CD4-positive, alpha-beta T cell treated with Interleukin-6 at 100 ng/mL for 8 hours (primary cell): ENCODE measurements at places on chromosomes 12 and 14.

DNA sequence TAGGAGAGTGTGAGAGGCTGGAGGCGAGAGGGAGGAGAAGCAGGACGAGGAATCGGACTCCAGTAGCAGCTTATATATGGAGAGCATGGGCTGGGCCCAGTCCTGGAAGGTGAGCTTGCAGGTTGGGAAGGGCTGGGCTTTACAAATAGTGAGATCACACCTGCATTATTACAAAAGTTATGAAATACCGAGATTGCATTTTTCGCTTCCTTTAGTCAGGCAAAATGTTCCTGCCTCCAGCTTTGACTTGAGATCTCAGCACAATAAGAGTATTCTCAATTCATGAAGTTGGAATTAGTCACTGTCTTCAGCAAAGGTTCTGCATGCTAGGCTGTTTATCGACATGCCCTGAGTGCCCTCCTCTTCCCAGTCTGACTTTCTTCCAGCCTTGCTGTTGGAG is at the start of gene KRT6B:
Gene KRT6B, minus strand, starts transcription at position 46 of the 400 bp plus-strand sequence. CDS start 68 bp downstream, outside the sequence.
- DNase-seq = no peak

DNA sequence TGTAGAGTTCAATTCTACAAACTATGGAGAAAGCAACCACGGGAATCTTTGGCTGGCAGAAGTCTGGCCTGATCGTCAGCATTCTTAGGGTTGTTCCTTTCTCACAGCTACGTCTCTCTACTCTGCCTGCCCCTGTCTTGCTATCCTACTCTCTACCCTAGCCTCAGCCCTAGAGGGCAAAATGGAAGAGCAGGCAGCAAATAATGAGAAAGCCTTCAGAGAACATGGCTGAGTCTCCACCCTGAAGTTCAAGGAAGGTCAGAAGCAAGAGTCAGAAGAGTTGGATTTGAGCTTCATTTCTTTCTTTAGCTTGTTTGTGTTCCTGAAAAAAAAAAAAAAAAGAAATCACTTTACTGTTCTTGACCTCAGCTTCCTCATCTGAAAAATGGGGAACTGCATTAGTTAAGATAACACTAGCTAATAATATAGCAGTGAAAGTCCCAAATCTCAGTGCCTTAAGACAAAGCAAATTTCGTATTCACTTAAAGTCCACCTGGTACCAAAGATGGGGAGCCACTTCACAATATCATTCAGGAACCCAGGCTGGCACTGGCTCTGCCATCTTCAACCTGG is 50.2 kb upstream of the CCND2 start:
- DNase-seq = no peak

GRCh38 chr12:48122065-48122834 is 3.1 kb downstream of the PFKM start:
- no peak for DNase-seq

- no peak for DNase-seq
Observed at GRCh38 chr14:55801121-55801520, 221.1 kb downstream of the KTN1 start.

DNA sequence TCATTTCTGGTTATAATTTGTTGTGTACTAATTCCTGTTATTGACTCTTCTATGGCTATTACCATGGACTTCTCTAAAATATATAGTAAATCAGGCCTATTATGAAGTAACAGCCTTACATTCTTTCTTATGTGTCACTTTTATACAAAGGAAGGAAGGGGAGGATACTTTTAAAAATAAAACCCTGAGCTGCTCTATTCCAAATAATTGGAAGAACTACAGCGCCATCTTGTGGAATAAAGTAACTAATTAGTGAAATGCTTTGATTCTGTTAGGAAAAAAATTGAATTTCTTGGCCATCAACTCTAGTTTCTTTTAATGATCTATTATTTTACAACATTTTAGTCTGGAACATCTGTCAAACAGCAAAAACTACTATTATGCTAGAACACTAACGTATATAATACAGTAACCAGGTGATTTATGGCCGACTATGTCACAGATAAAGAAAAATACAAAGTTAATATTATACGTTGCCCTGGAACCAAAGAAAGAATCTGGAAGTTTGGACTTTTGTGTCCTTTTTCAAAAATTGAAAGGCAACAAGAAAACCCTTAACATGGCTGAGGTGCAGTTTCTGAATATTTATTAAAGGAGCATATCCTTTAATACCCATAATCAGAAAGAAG is 55.0 kb upstream of the NELL2 start:
- peak; percentile 61 for DNase-seq

DNA sequence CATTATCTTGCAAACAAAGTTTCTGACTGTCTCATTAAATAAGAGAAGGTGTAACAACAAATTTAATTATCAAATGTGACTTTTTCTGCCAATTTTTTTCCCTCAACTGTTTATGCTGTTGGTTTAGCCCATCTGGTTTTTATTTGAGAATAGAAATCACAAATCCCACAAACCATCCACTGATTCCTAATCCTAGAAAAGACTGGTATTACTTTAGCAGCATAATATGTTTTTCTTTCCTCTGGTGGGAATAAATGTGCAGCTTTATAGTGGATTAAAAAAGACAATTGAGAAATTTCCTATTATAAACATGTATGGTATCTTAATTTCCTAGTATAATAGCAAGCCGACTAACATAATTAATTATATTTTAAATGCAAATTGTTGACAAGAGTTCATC is 257.9 kb upstream of the FOXN3 start:
- no peak for DNase-seq

DNA sequence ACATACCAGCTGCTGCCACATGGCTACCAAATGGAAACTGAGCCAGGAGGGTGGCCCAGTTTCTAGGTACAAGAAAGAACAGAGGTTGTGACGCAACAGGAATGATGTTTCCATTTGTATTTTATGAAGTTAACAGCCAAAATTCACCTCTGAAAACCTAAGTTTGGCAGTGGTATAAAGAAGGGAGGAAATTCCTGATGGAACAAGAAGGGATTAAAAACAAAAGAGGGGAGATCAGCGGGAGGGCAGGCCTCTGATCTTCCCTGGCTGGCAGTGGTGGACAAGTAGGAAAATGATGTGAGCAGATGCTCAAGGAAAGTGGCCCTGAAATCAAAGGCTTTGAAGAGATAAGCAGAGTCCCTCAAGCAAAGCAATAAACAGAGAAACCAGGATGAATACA is 47.3 kb upstream of the BCL2L14 start:
- DNase-seq = no peak

DNA sequence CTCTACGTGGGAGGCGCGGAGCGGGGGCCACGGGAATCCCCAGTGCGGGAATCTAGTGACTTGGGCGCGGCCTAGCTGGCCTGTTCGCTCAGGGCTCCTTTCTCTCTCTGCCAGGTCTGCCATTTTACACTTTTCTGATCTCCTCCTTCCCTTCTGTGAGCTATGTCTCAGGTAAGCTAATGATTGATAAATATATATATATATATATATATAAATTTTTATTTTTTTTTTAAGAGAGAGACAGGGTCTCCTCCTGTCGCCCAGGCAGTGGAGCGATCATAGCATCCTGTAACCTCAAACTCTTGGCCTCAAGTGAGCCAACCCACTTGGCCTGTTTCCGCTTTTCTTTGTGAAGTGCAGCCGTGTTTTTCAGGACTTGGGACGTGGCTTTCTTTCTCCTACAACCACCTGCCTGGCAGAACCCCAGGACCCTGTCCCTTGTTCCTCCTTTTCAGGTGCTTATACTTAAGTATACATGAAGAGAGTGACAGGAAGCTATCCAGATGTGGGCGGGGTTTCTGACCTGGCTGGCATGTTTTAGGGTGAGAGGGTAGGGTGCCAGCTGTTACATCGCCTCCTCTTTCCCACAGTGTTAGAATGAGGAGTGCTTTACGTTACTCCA is 547 bp downstream of the ZNF140 start:
- DNase-seq = no peak

- DNase-seq = no peak
Observed at GRCh38 chr12:115950959-115951358, 326.5 kb downstream of the MED13L start.

GRCh38 chr12:112096070-112096469 is 12.5 kb downstream of the NAA25 start:
- no peak for DNase-seq

DNA sequence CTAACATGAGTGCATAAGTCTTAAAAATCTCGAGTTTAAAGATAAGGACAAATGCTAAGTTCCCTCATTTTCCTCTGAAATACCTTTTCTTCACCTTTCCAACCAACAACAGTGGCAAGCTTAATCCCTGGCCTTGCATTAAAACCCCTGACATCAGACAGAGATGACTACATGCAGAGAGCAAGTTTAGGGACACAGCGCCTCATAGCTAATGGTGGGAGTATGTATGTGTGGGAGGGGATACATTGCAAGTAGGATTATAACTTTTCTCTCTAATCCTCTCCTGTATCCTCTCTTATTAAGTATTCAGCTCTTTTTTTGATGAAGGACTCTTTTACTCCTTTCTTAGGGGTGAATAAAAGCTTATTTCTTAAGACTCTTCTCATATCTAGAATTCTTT is 547.1 kb downstream of the CCER1 start:
- no peak for DNase-seq

DNA sequence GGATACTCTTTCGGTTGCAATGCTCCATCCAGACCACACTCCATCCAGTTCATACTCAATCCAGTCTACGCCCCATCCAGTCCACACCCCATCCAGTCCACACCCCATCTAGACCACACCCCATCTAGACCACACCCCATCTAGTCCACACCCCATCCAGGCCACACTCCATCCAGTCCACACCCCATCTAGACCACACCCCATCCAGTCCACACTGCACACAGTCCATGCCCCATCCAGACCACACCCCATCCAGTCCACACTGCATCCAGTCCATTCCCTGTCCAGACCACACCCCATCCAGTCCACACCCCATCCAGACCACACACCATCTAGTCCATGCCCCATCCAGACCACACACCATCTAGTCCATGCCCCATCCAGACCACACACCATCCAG is 116.0 kb upstream of the RTL1 start:
- DNase-seq = peak; percentile 0

GRCh38 chr12:125175576-125175975 is 110.3 kb downstream of the AACS start:
- DNase-seq = no peak

GRCh38 chr12:132277374-132277941 is 51.9 kb downstream of the GALNT9 start:
- DNase-seq = no peak

DNA sequence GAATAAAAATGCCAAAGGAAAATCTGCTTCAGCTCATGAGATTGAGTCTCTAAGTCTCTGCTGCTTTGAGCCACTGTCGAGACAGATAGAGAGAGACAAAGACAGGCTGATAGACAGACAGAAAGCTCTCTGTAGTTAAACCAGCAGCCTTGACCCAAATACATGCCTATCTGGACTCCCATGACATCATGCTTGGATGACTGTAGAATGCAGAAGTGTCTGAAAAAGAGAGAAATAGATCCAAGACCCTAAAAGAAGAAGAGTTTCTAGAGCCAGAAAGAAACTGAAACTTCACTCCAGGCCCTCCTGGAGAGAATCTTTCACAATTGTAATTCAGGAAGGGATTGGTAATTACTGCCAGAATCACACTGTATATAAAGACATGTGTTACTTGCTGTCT is 122.6 kb upstream of the PLXNC1 start:
- no peak for DNase-seq

DNA sequence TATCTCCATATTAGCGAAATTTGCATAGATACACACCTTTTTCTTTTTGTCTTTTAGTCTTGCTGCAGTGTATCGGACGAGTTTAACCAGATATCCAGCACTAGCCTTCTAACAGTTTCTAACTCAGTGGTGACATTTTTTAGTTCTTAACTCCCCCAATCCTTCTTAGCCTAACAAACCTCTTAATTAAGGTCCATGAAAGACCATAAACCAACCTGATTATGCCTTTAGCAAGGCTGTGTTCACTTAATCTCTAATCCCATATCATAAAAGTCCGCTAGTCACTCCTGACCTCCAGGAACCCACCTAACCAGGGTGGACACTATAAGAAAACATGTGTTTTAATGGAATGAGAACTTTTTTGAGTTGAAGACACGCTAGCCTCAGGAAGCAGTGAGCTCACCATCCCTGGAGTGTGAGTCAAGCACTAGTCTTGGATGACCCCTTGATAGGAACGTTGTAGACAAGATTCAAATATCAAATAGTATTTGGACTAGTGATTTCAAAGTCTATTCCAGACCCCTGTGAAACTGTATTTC is 9.5 kb downstream of the CDKN1B start:
- no peak for DNase-seq

DNA sequence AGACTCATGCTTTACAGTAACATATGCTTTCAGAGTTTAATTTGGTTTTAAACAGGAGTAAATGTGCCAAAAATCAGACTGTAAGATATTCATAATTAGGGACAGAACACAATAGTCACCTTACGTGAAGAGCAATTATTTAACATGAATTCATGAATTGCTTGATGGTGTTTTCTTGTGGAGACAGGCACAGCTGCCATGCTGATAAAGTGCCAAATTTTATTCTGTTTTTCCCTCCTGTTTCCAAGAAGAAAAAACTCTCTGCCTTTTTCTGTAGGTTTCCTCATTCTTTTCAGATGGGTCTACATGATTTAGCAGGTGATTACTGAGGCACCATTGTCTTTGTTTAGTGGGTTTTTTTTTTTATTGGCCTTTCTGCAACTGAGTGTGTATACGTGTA is 80.1 kb downstream of the C12orf42 start:
- DNase-seq = no peak

DNA sequence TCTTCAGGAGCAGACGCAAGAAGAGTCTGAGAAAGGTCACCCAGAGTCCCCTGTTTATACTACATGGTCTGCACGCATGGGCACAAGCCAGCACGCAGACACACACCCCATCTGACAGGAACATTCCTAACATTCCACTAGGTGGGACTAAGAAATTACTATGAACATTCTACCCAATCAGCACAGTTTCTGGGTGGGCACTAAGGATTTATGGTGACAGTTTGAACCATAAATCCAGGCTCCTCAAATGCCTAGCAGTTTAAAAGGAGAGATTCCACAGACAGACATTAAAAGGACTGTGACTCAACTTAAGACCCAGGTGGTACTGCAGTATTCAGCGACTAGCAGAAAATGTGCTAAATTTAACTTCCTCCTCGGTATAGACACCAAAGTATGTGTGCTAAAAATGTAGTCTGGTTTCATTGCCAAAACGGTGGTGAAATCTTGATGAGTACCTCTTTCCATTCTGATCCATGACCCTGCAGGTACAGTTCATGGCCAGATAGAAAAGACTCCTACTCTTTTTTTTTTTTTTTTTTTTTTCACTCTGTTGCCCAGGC is 16.2 kb downstream of the ABHD4 start:
- DNase-seq = no peak

DNA sequence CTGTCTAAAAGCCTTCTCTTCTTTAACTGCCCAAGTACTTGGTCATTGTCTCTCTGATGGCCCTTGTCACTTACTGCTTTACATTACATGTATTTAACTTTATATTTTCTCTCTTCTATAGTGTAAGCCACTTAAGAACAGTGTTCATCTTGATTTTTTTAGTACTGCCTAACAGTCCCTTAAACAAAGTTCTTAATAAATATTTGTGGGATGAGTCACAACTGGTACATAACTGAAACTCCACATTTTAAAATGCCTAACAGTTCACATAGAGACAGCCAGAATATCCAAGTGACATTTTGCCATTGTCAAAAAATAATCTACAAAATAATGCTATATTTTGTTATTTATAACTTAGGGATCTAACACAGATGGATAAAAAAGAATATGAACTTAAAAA is 146.6 kb downstream of the STXBP6 start:
- no peak for DNase-seq
